ENCODE measurements at places on chromosomes 4 and X. TPM values are rescaled to one million over a fixed set of nuclear protein-coding genes. Genes with fewer than 3 reads are reported as not detected.

Gene MTMR8
- 1.2 TPM for polyA plus RNA-seq

Gene NAT8L
- polyA plus RNA-seq = 2.4 TPM

Gene REELD1
- not detected for polyA plus RNA-seq

Gene SFRP2
- 169 TPM for polyA plus RNA-seq

Gene ALPK1
- polyA plus RNA-seq = 5.7 TPM

Gene DDX53
- polyA plus RNA-seq = not detected

DNA sequence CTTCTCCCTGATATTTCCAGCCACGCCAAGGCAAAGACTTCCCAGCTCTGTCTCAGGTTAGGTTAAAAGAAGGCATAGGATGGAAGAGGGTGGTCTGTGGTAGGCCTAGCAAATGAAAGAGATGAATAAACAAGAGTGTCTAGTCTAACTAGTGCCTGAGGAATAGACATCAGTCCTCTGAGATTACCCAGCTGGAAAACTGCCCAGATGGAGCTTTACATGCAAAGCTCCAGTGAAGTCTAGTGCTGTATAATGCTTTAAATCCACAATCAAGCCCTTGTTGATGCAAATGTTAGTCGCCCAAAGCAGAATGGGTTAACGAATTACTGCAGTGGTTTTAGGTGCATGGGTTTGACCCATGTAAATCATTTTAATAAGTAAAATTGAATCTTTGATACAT is 24.8 kb upstream of the GUCY1B1 start:
- no peak for DNase-seq

DNA sequence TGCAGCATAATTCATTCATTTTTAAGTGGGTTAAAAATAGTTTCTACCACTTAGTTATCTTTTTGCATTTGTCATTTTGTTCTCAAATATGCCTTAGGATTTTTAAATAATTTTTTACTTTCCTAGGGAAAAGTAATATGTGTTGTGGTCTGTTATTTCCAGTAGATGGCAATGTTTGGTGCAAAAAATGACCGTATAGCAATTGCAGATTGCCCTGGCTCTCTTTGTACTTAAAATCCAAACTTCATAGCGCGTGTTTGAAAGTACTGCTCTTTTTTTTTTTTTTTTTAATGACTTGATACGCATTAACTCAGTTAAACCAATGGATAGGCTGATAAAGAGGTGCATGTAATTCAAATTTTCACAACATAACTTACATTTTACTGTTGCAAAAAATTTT is 74.4 kb upstream of the RBMX start:
- peak; percentile 27 for DNase-seq

GRCh38 chrX:153744210-153745066 is 19.6 kb upstream of the PLXNB3 start:
- DNase-seq = no peak

DNA sequence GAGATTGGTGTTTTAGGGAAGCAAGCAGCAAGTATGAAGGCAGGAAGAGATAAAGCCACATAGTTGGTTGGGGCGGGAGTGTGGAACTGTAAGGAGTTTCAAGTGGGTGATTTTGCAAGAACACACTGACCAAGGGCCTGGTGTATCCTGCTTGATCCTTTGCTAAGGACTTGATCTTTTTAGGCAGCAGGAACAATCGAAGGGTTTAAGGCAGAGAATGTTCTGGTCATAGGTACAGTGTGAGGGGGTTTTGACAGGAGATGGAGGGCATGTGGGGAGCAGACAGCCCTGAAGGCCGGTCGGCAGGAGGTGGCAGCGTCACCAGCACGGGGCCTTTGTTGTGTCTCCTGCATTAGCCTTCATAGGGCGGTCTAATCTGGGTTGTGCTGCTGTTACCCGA is 54.7 kb downstream of the FAM193A start:
- no peak for DNase-seq

GRCh38 chrX:137982472-137983172 is 416.7 kb downstream of the ZIC3 start:
- DNase-seq = no peak

DNA sequence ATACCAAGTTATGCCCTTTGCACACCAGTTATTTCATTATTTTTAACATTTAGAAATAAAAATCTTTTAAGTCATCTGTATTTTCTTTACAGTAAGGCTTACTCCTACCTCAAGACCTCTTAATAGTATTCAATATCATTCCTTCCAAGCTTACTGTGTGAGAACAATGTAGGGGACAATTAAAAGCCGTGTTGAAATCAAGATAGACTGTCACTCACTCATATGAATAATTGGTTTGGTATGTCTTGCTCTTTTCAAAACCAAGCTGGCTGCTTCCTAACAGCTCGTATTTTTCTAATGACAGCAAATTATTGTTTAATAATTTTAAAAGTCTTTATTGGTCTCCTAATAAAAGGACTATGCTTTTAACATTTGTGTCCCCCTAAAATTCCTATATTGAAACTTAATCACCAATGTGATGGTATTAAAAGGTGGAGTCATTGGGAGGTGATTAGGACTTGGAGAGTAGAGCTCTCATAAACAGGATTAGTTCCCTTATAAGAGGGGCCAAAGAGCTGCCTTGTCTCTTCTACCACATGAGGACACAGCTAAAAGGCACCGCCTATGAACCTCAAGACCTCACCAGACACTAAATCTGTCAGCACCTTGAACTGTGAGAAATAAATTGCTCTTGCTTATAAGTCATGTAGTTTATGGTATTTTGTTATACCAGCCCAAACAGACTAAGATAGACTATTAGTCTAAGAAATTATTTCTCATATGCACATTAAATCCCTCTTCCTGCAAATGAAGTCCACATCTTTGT is 4.1 kb downstream of the ABCB7 start:
- DNase-seq = no peak

DNA sequence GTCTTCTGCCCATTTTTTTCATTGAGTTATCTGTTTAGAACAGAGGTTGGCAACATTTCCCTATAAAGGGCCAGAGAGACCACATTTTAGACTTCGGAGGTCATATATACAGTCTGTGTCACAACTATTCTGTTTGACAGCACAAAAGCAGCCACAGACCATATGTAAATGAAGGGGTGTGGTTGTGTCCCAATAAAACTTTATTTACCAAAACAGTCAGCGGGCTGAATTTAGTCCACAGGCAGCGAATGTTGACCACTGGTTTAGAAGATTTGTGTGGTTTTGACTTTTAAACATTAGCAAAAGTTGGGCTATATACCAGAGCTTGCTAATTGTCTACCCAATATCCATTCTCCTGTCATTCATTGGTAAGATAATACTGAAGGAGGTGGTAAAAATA is 150.8 kb downstream of the AMELX start:
- DNase-seq = no peak

DNA sequence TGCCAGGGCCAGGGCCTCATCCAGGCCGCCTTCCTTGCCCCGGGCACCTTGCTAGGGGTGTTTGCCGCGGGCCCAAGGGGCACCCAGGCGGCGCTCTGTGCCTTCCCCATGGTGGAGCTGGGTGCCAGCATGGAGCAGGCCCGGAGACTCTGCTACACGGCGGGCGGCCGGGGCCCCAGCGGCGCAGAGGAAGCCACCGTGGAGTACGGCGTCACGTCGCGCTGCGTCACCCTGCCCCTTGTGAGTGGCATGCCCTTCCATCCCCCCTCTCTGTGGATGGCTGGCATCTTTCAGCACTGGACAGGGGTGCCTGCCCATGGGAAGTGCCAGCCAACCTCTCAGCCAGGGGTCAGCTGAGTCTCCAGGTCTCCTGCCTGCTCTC is 3.6 kb downstream of the PLXNB3 start:
- DNase-seq = no peak

DNA sequence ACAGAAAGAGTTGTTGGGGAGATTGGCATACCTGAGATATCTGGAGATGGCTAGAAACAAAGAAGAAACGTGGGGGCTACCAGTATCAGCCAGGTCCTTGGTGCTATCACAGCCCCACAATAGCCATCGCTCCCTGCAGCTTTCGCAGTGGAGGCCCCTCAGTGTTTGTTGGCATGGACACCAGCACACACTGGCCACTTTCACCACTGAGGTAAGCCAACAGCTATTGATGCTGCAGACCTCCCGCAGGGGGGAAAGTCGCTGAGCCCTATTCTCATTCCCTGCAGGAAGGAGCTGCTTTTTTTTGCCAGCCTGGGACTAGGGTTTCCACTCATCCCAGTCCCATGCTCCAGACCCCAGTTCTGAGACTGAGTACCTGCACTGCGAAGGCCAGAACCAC is 879.2 kb upstream of the IGFBP7 start:
- DNase-seq = no peak

DNA sequence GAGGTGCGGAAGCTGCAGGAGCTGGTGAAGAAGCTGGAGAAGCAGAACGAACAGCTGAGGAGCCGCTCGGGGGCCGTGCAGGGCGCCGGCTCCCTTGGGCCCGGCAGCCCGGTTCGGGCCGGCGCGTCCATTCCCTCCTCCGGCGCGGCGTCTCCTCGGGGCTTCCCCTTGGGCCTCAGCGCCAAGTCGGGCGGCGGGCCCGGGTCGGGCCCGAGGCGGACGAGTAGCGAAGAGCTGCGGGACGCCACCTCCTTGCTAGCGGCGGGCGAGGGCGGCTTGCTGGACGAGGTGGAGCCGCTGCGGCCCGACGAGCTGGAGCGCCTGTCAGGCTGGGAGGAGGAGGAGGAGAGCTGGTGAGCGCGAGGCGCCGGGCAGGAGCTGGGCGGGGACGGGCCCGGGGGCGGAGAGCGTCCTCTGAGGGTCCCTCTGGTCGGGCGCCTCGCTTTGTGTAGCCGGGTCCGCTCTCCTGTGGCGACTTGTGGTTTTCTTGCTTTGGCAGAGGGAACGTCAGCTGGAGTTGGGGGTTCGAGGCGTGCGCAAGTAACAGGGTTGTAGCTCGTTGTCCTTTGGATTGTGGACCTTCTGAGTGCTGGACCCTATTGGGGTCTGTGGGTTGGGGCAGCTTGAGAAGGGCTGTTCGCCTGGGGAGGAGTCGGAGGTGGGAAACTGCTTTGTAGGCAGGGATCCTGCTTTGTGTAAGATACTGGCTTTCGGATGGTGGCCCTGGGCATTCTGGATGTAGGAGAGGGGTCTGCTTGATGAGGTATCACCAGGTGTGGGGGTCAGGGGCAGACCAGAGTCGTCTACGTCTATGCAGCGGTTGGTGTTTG is 662 bp downstream of the SLAIN2 start:
- peak; percentile 90 for DNase-seq
